Right lung (tissue), 10 donors: ENCODE measurements at places on chromosomes 7 and 10.

DNA sequence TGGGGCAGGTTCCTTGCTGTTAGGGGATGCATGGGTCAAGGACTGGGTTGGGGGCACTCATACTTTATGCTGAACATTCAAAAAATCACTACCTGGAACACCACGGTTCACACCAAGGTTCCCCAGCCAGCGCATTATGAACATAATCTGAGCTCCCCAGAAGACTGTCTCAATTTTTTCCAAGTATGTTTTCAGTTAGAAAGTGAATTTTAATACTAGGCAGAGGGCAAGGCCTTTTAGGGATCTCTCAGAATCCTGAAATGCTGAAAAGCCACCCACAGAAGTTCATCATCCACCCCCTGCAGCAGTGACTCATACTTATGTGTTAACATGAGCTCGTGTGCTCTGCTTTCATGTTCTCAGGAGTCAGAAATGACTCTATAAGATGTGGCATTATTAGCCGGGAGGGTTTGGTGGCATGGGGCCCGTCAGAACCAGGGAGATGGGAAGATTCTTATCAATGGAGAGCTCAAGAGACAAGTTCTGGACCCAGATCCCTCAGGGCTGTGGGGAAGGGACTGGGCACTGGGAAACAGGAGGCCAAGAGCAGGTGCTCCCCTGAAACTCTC, 185.2 kb upstream of the ITGB1 start:
- no peak for DNase-seq

DNA sequence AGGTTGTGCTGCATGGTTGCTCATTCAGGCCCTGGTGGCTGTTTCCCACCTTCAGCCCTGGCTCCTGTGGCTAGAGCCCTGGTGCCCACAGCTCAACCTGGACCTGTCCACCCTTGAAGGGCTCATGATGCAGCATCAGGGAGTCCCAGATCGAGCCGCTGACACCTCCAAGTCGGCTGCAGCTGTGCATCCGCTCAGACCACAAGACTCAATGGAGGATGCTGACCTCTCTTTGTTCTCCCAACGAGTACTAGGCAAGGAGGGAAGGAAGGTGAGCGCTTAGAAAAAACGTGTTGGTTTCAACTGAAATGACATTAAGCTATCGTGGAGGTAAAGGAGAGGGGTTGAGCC, 9.5 kb upstream of the C10orf95 start:
- no peak for DNase-seq

DNA sequence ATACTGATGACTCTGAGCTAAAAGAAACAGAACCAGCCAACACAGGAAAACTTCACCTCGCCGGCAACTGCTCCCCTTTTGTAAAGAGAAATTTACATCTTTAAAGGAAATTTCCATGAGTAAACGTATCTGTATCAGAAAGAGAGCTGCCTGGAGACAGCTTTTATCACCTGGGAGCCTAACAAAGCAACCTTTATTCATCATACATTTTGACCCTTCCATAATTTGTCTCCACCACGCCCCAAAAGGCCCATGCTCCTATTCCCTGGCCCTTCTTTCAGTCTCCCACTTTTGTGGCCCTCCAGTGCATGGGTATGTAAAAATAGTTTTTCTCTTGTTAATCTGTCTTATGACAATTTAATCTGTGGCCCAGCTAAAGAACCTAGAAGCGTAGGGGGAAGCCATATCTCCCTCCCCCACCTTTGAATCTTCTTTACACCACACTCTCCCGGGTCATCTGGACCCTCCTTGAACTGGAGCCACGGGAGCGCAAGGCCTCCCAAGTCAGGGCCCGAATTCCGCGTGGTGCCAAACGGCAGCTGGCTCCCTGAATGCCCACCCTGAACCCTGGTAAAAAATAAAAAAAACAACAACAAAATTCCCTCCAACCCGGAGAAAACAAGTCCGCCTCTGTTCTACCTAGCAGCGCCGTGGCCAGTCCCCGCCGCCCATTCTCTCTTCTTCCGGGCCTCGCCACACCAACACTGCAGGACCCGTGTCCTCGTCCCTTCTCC, 15.4 kb upstream of the FKBP9 start:
- DNase-seq, result peak; percentile 23

DNA sequence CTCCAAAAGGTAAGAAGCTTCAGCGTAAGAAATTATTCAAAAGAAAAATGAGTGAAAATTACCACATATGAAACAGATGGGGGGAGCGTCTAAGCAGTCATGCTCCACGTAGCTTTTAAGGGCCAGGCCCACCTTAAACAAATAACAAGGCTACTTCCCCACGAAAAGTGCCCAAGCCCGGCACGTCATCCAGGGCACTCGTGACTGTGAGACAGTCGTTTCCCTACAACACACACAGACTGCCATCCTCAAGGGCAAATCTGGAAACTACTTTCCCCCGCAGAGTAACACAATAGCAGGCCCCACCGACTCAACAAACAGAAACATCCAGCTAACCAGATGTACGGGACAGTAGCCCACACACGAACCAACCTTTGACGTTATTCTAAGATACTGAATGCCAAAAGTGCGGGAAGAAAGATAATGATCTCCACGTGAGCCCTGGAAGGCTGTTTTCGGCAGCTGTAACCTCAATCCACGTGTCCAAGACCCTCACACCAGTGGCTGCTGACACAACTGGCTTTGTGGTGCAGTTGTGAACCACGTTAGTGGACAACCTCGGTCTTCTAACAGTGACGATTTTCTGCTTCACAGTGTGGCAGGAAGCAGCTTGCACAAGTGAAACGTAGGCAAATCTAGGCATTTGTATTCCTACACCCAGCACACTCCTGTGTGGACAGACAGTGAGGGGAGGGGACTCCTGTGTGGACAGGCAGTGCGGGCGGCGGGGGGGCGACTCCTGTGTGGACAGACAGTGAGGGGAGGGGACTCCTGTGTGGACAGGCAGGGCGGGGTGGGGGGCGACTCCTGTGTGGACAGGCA, 251.7 kb downstream of the ZMYND11 start:
- DNase-seq, result no peak

DNA sequence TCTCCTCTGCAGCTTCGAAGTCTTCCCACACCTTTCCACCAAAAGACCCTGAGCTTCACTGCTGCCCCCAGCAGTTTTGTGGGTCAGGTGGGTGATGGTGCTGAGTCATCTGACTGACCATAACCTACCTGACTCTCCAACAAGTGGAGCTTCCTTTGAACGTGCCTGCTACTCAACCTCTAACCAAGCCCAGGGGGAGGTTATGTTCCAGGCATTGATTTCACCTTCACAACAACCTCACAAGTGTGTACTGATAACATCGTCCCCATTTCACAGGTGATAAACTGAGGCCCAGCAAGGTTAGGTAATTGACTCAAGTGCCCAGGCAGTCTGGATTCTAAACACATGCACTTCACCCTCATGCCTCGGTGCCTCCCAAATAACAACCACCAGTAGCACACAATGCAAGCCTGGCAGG, 66.7 kb downstream of the DLG5 start:
- DNase-seq, result no peak

- no peak for DNase-seq
Observed at GRCh38 chr10:104323760-104324201, 14.5 kb downstream of the ITPRIP start.

- no peak for DNase-seq
Observed at GRCh38 chr10:29140991-29141390, 147.9 kb upstream of the LYZL1 start.

DNA sequence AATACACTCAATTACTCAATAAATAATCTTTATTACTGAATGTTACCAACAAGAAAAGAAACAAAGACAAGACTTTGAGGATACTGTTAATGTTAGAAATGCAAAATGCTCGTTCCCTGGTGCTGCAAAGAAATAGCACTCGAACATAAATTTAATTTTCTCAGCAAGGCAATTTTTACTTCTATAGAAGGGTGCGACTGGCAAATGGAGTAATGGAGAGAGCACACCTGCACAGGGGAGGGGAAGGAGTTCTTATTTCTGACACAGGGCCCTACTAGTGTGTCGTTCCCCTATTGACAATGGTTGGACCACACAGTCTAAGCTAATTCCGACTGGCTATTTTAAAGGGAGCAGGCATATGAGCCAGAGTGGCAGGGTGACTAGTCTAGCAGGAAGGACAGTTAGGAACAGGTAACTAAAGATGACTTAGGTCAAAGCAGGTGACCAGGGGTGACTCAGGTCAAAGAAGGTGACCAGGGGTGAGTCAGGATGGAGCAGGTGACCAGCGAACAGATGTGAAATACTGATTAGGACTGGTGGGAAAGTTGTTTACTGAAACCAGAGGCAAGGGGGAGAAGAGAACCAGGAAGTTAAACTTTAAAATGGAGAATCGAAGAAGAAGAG, 119.1 kb downstream of the RNF32 start:
- DNase-seq, result no peak

- DNase-seq, result no peak
Observed at GRCh38 chr10:108445746-108446145, 1281.2 kb upstream of the SORCS1 start.

DNA sequence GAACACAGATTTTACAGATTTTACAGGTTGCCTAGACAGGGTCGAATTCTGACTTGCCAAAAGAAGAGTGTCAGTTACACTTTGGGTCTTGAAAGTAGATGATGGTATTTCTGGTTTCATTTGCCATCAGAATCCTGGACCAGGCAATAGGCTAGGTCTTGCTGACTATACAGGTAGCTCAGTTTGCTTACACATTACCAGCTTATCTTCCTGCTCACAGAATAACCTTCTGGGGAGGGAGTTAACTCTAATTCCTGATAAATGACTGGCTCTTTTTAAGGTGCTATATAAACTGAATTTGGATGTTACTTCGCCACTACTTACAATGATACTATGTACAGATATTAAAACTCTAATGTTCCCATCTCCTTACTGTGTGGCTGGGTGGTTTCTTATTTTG, 39.8 kb downstream of the GBF1 start:
- no peak for DNase-seq

- no peak for DNase-seq
Observed at GRCh38 chr7:98777051-98777450, 92.8 kb downstream of the TMEM130 start.

- DNase-seq, result no peak
Observed at GRCh38 chr10:111370101-111370500, 293.3 kb downstream of the ADRA2A start.

DNA sequence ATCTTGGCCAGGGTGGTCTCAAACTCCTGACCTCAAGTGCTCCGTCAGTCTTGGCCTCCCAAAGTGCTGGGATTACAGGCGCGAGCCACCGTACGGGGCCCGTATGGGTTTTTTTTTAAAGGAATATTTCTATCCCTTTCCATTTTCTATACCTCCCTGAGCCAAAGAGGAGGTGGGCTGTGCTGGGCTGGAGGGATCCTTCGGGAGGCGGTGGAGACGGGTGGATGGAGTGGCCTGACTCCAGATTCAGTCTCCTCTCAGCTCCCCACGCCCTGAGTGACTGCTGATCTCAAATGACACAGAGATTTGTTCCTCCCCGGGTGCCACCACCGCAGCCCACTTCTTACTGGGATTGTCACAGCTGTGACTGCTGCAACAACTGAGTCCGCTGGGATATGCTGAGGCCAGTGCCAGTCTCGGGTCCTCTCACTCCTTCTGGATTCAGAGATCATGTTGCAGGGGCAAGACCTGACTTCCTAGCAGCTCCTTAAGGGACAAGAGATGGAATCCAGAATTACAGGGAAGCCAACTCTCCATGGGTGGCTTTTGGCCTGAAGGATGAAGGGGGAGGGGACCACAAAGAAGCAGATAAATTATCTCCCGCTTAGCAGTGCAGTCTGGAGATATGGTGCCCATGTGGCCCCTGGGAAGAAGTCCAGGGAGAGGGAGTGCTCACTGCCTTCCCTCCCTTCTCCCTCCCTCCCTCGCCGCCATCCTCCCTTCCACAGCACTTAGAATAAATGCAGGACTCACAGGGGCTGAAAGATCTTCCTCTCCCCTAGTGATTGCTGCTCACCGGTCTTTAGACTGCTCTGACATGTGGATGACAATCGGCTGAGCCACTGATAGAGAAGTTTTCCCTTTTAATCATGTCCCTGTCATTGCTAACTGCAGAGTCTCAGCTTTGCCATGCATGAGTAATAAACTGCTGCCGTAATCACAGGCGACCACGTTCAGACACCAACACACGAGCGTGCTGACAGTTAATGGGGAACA, 14.3 kb downstream of the GALNT17 start:
- peak; percentile 63 for DNase-seq

GRCh38 chr7:101633511-101633910, 4.4 kb upstream of the MYL10 start:
- no peak for DNase-seq

- DNase-seq, result no peak
Observed at GRCh38 chr7:44396496-44396895, 71.1 kb upstream of the CAMK2B start.

GRCh38 chr10:119205894-119206602, 1.3 kb upstream of the GRK5 start:
- DNase-seq, result no peak

GRCh38 chr10:6269953-6270867, 67.5 kb downstream of the PFKFB3 start:
- DNase-seq, result no peak
